ENCODE measurements at places on chromosomes 2 and 18. TPM values are rescaled to one million over a fixed set of nuclear protein-coding genes. Genes with fewer than 3 reads are reported as not detected.

Gene VRK2
- 14.7 TPM for total RNA-seq

Gene CIB4
- not detected for total RNA-seq

Gene CDH2
- not detected for total RNA-seq

Gene CHRNG
- not detected for total RNA-seq

Gene VPS4B
- total RNA-seq, result 28.7 TPM

Gene AQP12B
- not detected for total RNA-seq

Gene MGAT4A
- 87.5 TPM for total RNA-seq

Gene GPR75
- 0.10 TPM for total RNA-seq

Gene TACR1
- not detected for total RNA-seq
